ENCODE measurements at places on chromosomes 3 and 15.

- no peak for DNase-seq
Measured at GRCh38 chr3:197484204-197484901, 71.4 kb downstream of the BDH1 start.

GRCh38 chr3:184545769-184546168 lies 15.8 kb upstream of the EPHB3 start:
- no peak for DNase-seq

DNA sequence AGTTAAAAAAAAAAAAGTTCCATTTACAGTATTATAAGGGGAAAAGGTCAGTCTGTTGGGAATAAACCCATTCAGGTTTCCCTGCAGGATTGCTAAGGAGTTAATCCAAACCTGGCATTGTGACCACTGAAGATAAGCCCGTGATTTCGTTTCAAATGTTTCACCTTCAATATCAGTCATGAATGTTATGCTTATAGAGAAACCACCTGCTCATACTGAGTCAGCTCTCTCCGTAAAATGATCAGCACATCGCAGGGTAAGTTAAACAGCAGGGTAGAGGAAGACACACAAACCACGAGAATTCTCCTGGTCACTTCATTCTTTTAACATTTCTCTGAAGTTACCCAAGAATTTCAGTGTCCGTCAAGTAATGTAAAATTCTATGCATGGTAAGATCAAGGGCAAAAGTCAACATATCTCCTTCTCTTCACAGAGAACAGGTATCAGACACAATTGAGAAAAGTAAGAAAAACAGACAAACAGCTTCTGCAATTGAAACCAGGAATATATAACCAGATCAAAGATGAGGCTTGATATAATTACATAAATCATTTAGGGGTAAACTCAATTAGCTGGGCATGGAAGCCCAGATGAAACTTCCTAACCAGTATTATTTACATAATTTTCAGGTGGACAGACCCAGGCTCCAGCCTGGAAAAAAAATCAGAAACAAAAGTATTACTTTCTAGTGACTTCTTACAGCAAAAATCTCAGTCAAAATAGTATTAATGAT lies 67.6 kb upstream of the ARHGEF3 start:
- no peak for DNase-seq

DNA sequence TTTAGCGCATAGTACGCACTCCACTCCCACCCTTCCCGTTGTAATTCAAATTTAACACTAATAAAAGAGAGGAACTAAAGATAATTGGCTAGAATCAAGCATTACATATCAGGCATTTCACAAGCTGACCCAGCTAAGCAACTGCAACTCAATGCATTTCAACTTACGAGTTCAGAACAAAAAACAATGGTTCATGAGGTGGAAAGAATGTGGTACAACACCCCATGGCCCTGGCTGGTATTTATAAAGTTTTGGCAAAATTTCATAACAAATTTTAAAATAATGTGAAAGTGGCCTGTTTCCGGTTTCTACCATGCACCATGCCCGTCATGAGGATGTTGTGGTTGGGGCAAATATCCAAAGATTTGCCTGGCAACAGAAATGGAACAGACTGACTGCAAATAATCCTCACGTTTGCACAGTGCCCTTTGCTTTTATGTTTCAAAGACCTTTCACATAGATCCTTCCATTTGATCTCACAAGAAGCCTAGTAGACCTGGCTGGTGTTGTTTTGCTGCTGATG lies 455.3 kb upstream of the NR2F2 start:
- DNase-seq: peak; percentile 85

DNA sequence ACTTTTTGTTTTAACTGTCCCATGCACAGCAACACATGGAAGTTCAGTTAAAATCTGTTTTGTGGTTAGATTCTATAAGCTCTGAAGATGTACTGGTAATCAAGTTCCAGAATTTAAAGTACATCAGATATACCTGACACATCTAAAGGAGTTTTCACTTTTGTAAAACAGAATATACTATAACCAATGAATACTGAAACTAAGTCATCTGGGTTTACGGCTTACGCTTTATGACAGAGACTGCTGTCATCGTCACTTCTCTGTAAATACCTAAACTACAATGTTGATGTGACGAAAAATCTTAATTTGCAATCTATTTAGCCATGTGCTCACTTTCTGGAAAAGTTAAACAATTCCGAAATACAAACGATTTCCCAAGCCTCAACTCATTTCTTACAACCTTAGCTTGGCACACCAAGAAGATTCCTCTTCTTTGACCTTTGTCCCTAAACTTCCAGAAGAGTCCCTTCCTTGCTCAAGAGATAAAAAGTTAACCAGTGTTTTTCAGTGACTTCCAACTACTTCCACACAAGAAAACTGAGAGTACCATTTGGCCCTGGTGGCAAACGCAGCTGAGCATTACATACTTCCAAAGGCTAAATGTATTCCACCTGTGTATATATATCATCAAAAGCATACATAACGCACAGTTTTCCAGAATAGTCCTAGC lies 56.8 kb upstream of the NEK10 start:
- no peak for DNase-seq

GRCh38 chr3:155079468-155079745 lies 712 bp upstream of the MME start:
- DNase-seq: peak; percentile 61

DNA sequence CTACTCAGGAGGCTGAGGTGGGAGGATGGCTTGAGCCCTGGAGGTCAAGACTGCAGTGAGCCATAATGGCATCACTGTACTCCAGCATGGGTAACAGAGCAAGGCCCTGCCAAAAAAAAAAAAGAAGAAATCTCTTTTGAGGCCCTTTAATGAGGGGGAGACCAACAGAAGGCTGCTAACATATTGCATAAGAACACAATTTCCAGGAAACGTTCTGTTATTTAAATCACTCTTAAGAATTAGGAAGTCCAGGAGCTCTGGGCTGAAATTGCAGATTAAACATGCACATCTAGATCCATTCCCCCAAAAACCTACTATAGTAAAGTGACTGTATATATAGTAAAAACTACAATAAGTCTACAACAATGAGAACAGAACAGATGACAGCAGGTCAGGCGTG lies 16.1 kb upstream of the BLM start:
- DNase-seq: no peak

DNA sequence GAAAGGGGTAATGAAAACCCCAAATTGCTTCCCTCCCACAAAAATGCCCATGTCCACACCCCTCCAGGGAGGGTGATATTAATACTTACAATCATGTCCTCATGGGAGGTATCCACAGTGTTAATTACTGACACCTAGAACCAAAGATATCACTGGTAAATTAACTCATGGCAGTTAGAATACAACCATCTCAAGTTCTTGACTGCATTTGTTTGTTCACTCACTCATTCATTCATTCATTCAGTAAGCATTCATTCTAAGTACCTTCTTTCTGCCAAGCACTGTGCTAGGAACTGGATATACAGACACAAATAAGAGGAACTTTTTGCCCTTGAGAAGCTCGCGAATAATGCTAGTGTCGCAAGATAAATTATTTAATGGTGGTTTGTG lies 3.0 kb downstream of the SEC13 start:
- no peak for DNase-seq

DNA sequence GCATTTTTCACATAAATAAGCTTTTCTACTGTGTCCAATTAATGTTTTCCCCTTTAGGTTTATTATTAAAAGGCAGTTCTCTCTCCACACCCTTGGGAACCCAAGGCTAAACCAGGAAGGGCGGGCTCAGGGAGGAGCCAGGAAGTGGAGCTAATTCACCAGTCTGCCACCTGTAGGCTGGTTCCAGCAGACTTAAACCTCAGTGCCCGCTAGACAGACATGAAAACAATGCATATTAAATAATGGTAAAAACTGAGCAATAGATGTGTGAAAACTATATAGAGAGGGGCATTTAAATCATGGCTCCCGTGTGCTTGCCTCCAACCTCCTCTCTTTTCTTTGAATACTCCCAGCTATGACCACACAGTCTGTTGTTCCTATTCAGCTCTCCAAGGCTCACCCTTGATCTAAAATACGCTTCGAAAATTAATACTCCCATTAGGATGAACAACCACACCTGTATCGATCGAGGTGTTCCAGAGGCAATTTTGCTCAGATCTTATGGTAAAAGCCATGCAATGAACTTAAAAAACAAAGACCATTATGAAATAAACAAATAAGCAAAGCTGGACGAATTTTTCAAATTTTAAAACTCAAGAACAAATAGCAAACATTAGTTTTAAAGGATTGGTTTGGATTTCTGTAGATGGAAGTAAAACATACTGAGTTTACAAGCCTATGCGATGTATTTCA lies 253.3 kb downstream of the TJP1 start:
- DNase-seq: peak; percentile 7

GRCh38 chr15:71160976-71161375 lies 45.7 kb downstream of the THSD4 start:
- no peak for DNase-seq

GRCh38 chr3:46368569-46368968 lies 2.2 kb upstream of the CCR5 start:
- DNase-seq: peak; percentile 60

DNA sequence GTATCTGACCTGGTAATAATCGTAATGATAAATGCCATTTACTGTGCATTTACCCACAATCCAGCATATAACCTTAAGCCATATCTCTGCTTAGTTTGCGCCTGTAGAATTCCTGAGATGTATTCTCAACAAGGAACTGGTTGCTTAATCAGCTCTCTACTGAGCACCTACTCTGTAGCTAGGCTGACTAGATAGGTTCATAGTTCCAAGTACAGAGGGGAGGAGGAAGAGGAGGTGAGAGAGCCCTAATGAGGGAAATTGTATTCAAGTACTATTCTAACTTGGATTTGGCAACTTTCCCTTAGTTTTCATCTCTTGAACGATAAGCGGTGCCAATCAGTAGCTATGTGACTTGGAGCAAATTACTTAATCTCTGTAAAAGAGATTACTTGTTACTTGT lies 5.6 kb upstream of the AKAP13 start:
- DNase-seq: no peak

DNA sequence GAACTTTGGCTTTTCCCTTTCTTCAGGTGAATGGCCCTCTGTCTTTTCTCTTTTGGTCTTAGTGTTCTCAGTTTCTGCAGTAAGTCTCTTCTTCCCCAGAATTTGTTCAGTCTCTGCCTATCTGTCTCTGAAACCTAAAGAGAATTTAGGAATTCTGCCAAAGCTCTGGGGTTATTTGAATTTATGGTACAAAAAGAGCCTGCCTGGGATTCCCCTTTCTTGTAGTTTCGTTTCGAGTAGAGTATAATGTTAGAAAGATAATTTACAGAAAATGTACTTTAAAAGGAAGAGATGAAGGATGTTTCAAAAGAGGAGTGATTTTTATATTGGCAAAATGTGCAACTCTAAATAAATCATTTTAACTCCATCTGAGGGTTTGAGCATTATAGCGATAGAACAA lies 247.4 kb upstream of the SATB1 start:
- DNase-seq: no peak

- no peak for DNase-seq
Measured at GRCh38 chr15:89075846-89076245, 12.4 kb upstream of the ABHD2 start.

DNA sequence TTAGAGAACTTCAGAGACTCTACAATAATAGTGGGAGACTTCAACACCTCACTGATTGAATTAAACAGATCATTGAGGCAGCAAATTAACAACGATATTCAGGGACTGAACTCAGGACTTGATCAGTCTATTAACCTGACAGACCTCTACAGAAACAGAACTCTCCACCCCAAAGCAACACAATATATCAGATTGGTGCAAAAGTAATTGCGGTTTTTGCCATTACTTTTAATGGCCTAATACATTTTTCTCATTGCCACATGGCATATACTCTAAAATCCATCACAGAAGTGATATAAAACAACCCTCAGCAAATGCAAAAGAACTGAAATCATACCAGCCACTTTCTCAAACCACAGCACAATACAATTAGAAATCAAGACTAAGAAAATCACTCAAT lies 298.1 kb upstream of the SGO1 start:
- DNase-seq: no peak

- DNase-seq: no peak
Measured at GRCh38 chr15:64193971-64194370, 31.1 kb upstream of the PPIB start.

DNA sequence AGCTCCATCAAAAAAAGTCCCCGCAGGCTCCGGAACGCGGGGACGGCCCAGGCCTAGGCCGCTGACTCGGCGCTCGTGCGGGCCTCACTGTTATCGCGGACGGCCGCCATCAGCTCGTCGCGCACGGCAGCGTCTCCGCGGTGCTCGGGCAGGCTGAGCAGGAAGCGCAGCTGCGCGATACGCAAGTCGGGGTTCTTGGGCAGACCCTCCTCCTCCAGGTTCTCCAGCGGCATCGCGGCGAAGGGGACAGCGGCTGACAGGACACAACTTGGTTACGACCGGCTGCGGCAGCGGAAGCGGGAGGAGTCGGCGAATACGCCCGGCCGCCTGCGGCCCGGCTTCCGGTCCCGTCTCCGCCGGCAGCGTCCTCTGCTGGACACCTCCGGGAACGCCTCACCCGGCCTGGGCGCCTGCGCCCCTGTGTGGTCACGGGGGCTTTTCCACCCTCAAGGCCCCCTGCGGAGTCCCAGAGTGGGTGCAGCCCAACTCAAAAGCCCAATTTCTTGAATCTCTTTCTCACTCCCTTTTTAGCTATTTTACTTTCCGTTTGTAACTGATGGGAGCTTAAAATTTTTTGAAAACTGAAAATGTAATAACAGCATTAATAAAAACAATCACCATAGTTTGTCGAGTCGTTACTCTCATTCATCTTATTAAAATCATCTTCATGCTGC lies at the start of gene PSMD6:
PSMD6 (minus strand) TSS at position 308 of the 674 bp plus-strand sequence; CDS start at position 233, 75 bp downstream.
- peak; percentile 88 for DNase-seq

- DNase-seq: peak; percentile 45
Measured at GRCh38 chr3:177633671-177634207, 436.5 kb upstream of the TBL1XR1 start.

DNA sequence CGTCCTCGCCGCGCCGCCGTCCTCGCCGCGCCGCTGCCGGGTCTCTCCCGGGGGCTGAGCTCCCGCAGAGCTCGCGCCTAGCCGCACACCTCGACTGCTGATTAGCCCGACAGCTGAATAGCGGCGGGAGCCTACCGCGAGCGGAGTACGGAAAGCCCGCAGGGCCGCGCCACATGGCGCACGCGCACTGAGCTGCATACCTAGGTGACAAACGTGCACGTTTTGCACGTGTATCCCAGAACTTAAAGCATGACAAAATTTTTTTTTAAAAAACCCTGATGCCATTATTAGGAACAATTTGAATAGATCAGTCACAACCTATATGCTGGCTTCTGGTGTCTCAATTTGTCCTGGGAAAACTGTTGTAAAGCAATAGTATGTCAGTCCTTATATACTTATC lies at the start of gene GOLGA8A:
GOLGA8A (minus strand) TSS at position 122 of the 400 bp plus-strand sequence. CDS start 48,117 bp downstream, outside the sequence.
- DNase-seq: peak; percentile 85

- no peak for DNase-seq
Measured at GRCh38 chr15:37104424-37104981, 4.2 kb upstream of the MEIS2 start.

- no peak for DNase-seq
Measured at GRCh38 chr3:27184261-27184660, 184.9 kb downstream of the NEK10 start.

DNA sequence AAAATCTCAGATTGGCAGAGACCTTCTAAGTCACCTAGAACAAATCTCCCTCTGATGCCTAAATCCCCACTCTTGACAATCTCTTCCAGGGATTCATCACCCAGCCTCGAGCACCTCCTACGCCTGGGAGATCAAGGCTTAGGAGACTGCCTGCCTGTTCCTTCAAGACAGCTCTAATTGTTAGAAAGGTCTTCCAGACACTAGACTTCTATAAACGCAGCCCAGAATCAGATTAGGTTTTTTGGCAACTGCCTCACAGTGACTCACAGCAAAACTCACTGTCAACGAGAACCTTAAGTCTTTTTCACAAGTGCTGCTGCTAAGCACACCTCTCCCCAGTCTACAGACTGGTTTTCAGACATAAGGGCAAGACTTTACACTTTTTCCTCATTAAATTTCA lies 23.1 kb downstream of the SRGAP3 start:
- no peak for DNase-seq
